AG08395 (cell line): ENCODE measurements at places on chromosomes 5 and 9.

GRCh38 chr5:120942596-120943350, 478.7 kb downstream of the PRR16 start:
- no peak for DNase-seq

DNA sequence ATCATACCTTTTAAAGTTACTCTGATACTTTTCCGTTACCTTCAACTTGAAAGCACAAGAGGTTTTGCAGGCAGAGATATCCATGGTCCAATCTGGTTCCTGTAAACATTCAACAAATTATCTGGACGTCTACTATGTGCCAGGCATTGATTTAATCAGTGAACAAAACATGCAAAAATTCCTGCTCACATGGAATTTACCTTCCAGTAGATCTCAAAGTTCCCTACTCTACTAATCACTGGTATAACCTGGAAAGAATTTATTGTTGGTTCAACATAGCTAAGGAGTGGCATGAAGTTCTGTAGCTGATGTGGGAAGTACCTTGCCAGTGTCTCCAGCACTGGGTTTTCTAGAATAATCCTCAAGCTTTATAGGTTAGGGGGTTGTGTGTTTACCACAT, 9.8 kb downstream of the OCLN start:
- DNase-seq, result no peak

GRCh38 chr5:74337254-74337983, 303.1 kb downstream of the ENC1 start:
- DNase-seq, result no peak

DNA sequence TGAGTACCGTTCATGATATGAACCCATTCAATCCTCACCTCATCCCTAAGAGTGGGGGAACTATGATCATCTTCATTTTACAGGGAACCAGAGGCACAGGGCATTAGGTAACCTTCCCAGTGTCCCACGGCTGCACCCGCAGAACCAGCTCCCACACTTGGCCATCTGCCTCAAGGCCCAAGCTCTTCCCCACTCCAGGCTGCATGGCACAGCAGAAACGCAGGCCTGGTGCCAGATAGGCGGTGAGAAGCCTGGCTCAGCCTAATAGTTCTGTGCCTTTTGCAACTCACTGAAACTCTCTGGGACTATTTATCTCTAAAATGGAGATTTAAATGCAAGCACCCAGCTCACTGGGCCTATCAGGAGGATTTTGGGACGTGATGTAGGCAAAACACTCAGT, 90.8 kb upstream of the ZNF618 start:
- no peak for DNase-seq

- DNase-seq, result peak; percentile 65
These were observed 208.1 kb downstream of the GNA14 start for GRCh38 chr9:77440057-77440456.

DNA sequence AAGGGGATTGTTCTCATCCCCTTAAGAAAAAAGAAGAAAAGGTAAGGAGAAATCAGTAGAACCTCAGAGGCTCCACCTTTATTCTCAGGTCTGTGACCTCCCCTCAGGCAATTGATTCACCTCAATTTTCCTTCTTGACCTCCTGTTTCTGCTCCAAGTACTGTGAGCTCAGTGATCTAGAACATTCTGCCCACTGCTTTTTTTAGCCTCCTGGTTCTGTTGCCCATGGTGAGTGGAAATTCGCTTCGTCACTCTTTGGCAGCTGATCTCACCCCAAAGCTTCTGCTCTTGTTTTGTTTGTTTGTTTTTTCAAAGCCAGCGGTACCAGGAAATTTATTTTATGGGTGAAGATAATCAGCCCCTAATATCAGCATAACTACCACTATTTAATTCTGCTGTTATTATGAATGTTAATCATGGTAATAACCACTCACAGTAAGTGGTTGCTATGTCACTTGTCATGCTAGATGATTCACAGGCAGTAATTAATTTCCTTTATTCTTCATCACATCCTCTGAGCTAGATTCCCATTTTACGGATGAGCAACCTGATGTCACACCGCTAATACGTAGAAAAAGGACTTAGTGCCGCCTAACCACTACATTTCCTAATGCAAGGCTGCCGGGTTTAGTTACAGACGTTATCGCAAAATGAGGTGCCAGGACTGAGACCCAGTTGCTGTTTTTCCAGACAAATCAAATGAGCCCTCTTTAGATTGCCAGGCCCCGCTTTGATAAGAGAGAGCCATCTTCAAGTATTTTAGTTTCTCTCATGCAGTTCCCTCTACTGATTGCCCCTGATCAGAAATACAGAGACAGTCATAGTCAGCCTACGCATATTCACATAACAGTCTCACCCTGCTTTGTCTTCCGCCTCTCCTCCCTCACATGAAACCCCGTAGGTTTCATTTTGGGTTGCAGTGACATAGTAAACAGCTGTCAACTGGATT, 78.2 kb downstream of the CYFIP2 start:
- DNase-seq, result peak; percentile 35

- DNase-seq, result no peak
These were observed 952.2 kb upstream of the WWC1 start for GRCh38 chr5:167339205-167339604.

GRCh38 chr9:15670894-15671293, 118.1 kb downstream of the CCDC171 start:
- no peak for DNase-seq

DNA sequence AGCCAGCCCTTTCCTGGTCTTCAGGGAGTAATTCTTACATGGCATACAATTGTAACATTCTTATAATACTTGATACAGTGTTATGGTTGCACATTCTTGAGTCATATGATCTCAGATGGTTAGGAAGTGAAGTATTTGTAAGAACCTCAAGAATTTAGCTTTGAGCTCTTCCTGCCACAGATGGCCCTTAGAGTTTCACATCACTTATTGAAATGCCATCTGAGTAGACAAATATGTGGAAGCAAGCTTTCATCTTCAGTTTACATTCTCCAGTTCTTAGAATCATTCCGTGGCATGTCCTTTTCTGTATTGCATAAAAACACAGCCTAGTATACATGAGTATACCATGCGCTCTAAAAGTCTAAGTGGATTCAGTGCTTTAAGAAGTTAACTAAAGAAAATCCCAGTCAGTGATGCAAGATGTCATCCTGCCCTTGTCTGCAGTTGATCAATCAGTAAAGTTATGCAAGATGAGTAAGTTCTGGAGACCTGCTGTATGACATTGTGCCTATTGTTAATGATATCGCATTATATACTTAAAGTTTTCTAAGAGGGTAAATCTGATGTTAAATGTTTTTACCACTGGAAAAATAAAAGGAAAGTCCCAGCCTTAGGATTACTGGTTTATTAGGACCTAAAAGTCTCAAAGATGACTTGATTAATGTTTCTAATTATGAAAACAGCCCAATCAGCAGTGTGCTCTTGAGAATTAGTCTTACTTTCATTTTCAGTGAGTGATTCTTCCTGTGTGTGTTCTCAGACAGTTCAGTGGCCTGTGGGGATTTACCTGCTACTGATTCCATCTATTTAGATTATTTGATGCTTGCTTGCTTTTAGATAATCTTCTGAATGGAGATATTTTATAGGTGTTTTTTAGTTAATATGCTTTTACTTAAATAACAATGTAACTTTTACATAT, 29.4 kb downstream of the RHOBTB3 start:
- DNase-seq, result peak; percentile 86

GRCh38 chr5:78509145-78509865, 139.3 kb downstream of the LHFPL2 start:
- no peak for DNase-seq

DNA sequence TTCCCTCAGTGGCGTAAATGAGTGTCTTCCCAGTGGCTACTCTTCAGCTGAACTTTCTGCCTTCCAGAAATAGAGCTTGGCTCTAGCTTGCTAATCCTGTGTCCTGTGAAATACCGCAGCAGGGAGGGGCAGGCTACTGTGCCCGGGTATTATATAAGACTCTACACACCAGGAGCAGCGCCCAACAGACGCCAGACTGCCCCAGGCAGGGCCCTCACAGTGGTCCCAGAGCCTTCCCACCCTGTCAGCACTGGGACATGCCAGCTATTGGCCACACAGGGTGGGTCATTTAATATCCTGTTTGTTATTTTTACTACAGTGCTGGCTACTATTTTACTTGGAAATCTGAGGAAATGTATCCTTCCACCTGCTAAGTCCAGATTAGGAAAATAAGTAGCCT, 121.0 kb downstream of the FEM1C start:
- DNase-seq, result no peak

GRCh38 chr9:15373881-15374280, 48.8 kb upstream of the SNAPC3 start:
- no peak for DNase-seq

GRCh38 chr9:102497709-102498108, 497.4 kb upstream of the CYLC2 start:
- DNase-seq, result no peak

GRCh38 chr5:40675396-40676133, 4.2 kb upstream of the PTGER4 start:
- DNase-seq, result no peak

- DNase-seq, result no peak
These were observed 3.4 kb downstream of the DPH7 start for GRCh38 chr9:137575364-137575715.

- DNase-seq, result no peak
These were observed 179.8 kb downstream of the DCP2 start for GRCh38 chr5:113156271-113156877.

GRCh38 chr5:163976696-163977095, 471.3 kb downstream of the MAT2B start:
- no peak for DNase-seq

- DNase-seq, result peak; percentile 60
These were observed 475.7 kb upstream of the TNC start for GRCh38 chr9:115593587-115594091.

GRCh38 chr9:35711501-35712428, 20.2 kb downstream of the TLN1 start:
- no peak for DNase-seq

DNA sequence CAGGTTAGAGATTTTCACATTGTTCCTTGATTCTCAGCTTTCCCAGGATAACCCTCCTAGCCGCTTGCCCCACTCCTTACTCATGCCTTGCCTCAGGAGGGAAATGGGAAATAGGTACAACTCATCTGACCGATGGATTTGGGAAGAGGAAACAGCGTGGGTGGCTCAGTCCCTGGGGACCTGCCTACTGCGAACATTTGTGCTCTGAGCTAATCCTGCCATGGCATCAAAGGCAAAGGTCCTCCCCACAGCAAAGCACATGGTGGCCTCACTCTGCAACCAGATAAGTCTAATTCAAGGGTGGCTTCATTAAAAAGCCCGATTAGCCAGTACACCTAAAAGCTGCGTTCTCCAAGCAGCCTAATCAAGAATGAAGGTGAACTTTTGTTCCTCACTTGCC, 82.4 kb upstream of the ADRA1B start:
- no peak for DNase-seq

DNA sequence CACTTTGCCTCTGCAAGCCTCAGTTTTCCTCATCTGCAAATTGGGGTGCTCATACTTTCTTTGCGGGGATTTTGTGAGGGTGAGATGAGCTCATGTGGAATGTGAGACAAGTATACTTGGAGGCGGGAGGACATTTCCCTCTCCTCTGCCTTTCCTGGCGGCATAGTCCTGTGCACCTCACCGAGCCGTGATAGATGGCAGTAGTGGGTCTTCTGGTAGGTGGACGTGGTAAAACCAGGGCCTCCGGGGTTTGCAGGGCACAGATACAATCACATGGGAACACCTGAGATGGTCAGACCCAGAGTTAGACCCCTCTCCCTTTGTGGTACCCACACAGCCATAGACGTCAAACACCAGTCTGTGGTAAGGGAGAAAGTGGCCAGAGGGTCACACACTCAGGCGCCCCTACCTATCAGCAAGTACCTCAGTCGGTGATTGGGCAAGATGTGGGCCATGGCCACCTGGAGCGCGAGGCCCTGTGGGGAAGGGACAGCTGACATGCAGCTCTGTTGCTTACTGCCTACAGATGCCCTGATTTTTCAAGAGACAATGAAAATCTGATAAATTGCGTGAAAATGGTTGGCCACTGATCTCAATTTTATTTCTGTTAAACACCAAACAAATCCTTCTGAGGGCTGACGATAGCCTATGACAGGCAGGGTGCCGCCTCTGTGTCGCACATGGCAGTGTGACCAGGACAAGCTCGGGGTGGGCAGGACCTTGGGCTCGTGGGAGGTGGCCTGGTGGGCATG, 9.9 kb downstream of the ERGIC1 start:
- no peak for DNase-seq

- DNase-seq, result no peak
These were observed 6.6 kb upstream of the RMND5B start for GRCh38 chr5:178123966-178124925.

- peak; percentile 76 for DNase-seq
These were observed 76.4 kb downstream of the EHMT1 start for GRCh38 chr9:137694962-137695875.

- DNase-seq, result no peak
These were observed 4.8 kb downstream of the ECSCR start for GRCh38 chr5:139457653-139458306.

GRCh38 chr5:130710596-130710995, 454.5 kb downstream of the HINT1 start:
- DNase-seq, result no peak

GRCh38 chr9:113577525-113578261, 114.2 kb downstream of the RGS3 start:
- DNase-seq, result peak; percentile 57

DNA sequence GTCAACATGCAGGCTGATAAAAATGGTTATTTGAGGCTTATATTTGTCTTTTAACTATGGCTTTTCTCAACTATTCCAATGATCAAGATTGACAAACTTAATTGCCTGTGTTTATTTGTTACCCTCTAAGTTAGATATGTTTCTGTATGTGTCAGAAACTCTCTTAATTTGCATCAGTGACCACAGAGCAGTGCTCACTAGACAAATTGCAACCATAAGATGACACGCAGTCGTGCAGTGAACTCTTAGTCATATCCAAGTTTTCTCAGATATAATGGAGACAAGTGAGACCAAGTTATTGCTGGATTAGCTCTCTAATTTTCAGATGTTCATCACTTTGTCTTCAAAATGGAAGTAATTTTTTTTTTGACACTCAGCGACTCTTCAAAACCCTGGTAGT, 342.2 kb upstream of the RFX3 start:
- no peak for DNase-seq

DNA sequence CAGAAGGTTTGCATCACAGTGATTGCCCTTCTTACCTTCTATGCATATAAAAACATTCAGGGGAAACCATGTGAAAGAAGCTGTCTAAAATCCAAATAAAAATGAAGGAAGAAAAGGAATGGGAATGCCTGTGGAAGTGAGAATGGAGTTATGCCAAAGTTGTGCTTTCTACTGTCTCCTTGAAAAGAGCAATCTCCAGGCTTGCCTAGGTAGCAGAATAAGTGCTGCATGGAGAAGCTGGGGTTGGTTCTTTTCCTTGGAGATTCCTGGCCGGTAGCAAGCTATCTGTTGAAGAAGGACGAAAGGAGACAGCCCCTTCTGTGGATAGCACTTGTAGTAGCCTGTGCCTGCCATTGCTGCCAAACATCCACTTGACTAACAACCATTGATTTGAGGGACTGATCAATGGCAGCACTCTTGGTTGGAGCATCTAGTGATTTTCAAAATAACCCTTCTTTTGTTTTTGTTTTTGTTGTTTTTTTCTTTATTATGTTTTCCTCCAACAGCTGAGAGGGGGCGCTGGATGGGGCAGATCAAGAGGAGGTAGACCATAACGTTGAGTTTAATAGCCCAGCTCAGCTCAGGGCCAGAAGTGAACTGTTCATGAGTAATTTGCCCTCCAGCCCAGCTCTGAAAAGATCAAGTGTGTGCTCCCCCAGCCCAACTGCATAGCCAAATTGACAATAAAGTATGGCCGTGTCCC, 1.6 kb downstream of the PLCXD3 start:
- DNase-seq, result no peak
